Fibroblast of gingiva (primary cell): ENCODE measurements at places on chromosomes 1 and 21.
A peak's percentile ranks its signal among the peaks of the same experiment; 100 is the strongest.

DNA sequence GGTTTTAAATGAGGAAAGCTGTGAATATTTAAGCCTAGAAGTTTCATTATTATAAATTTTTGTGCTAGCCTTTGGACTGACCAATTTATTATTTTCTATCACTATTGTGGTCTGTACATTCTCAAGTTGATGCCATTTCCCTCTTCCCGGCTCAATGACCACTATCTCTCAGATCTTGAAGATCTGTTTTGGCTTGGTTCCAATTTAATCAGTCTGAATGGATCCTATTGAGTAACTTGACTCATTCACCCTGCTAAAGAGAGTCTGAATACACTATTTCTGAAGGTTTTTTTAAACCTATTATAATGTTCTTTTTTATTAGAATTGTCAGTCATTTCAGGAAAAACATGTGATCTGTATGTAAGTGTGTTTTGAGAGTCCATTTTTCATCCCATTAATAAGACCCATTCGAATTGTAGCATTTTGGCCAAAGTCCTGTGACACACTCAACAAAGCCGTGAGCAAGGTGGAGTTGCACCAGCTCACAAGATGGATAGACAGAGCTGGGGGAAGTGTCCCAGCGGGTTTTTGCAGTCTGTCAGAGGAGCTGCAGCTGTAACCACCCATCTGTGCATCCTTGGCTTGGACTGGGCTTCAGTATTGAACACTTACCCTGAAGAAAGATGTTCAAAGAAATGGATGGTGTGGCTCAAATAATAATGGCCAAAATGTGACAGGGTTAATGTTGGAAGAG lies 145.6 kb downstream of the NFIA start:
- DNase-seq: no peak

DNA sequence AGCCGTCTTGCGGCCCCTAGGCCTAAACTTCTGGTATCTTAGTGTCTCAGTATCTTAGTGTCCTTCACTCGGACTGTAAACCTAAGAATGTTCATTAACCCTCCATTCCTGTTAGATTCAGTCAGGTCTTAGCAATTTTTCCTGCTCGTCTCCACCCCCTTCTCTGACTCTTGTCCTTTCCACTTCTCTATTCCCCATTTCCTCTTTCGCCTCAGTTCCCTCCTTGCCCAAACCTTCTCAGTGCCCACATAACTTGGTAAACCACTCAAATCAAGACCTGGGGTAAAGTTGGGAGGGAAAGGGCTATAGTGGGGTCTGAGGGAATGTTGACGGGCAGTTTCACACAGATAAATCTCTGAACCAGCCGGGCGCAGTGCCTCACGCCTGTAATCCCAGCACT lies 726 bp upstream of the FCER1G start:
- no peak for DNase-seq

DNA sequence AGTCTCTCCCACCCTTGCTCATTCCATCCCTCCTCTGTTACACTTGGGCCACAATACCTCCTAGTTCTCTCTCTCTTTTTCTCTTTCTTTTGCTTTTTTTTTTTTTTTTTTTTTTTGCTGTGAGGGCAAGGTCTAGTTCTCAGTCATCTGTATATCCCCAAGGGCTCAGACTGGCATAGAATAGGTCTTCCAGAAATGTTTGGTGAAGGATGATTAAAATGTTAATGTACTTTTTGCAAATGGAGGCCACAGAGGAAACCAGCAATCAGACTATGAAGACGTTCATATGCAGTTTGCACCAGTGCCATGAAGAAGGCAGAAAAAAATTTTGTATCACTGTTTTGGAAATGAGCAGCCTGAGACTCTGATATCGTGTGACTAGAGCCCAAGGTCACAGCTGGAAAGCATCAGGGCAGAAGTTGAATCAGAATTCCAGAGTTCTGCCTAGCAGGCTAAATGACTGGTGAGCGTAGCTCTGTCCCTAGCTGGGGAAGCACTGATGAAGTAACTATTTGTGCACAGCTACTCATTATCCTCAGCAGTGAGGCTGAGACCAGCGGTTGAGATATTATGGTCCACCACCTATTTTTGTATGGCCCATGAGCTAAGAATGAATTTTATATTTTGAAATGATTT lies 186.5 kb downstream of the TGFBR3 start:
- DNase-seq: peak; percentile 91

GRCh38 chr1:90144820-90145219 lies 149.9 kb downstream of the ZNF326 start:
- DNase-seq: no peak

- DNase-seq: no peak
Measured at GRCh38 chr1:118649369-118650106, 338.6 kb downstream of the TBX15 start.

DNA sequence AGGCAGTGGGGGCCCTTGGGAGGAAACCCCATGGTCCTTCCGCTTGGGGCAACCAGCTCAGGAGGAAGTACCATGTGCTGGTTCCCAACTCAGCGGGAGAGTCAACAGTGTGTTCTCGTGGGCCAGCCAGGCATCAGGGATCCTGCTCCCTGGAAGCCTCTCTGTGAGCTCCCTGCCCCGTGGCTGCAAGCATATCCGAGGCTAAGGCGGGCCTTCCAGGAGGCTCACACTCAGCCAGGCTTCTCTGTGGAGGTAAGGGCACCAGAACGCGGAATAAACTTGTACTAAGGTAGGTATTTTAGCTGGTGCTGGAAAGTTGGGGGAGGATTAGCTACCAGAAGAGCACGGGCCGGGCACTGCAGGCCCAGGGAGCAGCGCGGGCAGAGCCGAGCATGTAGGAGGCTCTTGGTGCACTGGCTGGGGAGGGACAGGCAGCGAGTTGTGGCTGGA lies 74.7 kb upstream of the POU3F1 start:
- DNase-seq: no peak

GRCh38 chr1:63033211-63033610 lies 249.3 kb downstream of the ATG4C start:
- no peak for DNase-seq

DNA sequence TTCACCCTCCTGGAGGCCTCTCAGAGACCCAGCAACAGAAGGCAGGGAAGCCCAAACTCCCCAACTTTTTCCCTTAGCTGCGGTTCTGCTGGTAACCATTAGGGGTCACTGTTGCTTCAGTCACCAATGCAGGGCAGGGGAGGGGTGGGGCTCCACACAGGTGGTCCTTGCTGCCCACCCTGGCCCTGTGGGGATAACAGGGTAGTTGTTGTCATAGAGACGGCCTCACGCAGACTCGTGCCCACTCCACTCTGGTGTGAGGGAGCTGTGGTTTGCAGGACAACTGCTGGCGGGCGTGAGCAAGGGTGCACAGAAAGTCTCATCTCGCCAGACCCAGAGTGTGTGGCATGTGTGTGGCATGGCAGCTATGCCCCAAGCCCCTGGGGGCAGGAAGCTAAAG lies 19.9 kb downstream of the INSRR start:
- DNase-seq: no peak

GRCh38 chr1:80154176-80154575 lies 1147.6 kb upstream of the ADGRL4 start:
- DNase-seq: no peak

DNA sequence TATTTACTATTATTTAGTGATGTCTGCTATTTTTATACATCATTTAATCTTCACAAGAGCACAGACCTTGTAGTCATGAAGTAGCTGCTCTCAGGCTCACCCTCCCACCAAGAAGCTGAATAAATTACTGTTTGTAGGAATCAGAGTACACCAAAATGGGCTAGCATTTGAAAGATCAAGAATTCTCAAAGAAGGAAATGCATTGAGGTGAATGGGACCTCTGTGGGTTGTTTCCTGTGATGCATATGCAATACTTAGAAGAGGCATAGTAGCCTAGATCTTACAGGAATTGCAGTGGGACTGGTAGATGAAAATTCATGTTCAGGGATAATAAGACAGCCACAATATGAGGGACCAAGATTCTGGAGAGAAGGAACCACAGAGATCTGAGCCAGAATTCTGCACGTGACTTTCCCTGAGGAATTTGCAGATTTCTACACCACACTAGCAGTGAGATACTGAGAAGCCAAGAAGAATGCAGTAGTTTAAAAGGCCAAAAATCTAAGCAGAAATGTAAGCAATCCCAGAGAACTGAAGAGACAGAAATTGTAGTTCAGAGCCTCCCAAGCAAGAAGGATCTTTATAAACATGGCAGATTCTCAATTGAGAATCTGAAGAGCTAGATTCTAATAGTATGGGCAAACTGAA lies 307.0 kb downstream of the ST6GALNAC3 start:
- peak; percentile 46 for DNase-seq

- peak; percentile 96 for DNase-seq
Measured at GRCh38 chr1:169367686-169368405, at the start of the genes BLZF1 and NME7. Gene BLZF1, plus strand, starts transcription at chr1:169368195. Its CDS starts 1,328 bp downstream, at chr1:169369523. Gene NME7, minus strand, starts transcription at chr1:169367797. Its CDS starts 87 bp downstream, at chr1:169367710.

- peak; percentile 60 for DNase-seq
Measured at GRCh38 chr1:17233675-17234320, 15.1 kb upstream of the PADI3 start.

GRCh38 chr1:30311749-30312148 lies 411.6 kb downstream of the MATN1 start:
- no peak for DNase-seq

DNA sequence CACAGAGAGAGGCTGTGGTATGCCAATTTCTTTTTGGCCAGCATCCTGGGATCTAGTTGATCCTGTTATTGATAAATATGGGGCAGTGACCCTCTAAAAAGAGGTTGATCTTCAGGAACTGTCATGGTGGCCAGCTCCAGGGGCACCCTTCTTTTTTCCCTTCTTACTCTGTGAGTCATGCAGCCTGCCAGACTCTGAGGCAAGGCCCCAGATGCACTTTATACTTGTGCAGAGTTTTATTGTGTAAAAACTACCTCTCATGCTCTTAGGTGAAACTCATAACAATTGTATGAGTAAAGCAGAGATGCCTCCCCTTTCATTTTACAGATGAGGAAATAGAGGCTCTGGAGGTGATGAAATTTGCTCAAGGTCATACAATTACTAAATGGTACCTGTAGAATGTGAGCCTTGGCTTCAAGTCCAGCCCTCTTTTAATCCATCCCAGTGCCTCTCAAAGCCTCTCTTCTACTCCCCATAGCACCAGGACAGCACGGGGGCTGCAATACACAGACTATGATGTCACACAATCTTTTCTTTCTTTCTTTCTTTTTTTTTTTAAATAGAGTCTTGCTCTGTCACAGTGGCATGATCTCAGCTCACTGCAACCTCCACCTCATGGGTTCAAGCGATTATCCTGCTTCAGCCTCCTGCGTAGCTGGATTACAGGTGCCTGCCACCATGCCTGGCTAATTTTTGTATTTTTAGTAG lies 387.8 kb downstream of the KCNH1 start:
- DNase-seq: no peak

GRCh38 chr1:234887016-234887900 lies 241.4 kb downstream of the TOMM20 start:
- DNase-seq: peak; percentile 29

DNA sequence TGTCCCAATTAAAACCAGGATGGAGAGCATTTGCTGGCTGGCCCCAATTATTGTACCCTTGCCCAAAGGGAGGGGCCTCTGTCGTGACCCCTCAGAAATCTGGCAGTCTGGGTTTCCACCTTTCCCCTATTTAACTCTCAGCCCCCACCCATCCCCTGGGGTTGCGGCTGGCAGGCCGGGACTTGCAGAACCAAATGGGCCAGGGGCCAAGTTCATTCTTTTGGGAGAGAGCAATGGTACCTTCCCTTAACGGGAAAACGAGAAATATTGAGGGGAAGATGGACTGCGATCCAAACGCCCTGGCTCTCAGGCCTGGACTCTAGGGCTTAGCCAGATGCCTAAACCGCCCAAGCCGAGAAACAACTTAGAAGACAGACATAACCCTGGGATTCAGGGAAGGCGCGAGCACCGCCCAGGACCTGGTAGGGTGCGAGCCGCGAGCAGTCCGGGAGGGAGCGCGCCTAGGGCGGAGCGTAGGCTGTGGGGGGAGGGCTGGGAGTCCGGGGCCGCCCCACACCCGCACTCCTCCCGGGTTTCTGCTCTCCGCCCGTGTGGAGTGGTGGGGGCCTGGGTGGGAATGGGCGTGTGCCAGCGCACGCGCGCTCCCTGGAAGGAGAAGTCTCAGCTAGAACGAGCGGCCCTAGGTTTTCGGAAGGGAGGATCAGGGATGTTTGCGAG lies at the start of gene SLC27A3:
Gene SLC27A3 (plus strand): TSS at position 628 of the 678 bp plus-strand sequence. CDS start 91 bp downstream, outside the sequence.
- DNase-seq: peak; percentile 69

GRCh38 chr1:231679109-231679508 lies 52.5 kb downstream of the DISC1 start:
- DNase-seq: no peak

GRCh38 chr1:154493276-154493675 lies 8.7 kb upstream of the TDRD10 start:
- DNase-seq: no peak

GRCh38 chr1:2134621-2135307 lies 59.8 kb downstream of the FAAP20 start:
- DNase-seq: no peak

GRCh38 chr1:80657044-80657643 lies 1143.6 kb upstream of the ADGRL2 start:
- DNase-seq: no peak

DNA sequence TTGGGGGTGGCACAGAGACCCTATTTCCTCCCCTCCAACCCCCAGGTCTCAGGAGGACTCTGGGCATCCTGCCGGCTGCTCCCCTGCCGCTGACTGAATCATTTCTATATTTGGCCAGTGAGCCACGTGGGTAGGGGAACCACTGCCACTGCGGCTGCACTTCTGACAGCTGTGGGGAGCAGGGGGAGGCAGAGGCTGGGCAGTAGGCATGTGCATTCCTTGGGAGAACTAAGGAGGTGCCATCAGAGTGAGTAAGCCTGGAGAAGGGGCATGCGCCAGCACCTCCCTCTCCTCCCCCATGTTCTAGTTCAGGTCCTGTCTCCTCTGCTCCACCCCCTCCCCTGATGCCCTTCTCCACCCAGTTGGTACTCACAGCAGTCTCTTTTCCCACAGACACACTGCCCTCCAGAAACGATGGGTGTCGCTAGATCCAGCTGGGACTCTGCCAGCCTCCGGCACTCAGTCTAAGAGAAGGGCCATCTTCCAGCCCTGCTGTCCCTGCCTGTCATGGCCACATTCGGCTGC lies 12.0 kb downstream of the PPFIA4 start:
- DNase-seq: peak; percentile 69

DNA sequence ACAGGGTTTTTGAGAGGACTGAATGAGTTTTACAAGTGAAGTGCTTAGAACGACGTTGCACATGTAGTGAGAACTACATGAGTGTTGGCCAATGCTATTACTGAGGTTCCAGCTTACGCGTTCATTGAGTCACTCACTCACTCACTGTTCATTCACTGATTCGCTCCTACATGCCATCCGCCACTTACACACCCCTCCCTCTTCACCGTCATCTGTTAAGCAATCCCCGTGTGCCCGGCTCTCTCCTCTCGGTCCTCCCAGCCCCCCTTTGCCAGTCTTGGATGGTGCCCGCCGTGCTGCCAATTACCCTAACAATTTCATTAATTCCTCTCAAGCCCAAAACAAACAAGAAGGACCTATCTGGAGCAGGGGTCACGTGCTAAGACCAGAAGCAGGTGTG lies 27.3 kb upstream of the EPHA2 start:
- peak; percentile 92 for DNase-seq
